Left renal cortex interstitium (tissue), 4 donors: ENCODE measurements at places on chromosomes 3 and 15. TPM values are rescaled to one million over a fixed set of nuclear protein-coding genes. Genes with fewer than 3 reads are reported as not detected.

Gene CYP11A1
- polyA plus RNA-seq = 1.8 TPM

Gene CPA3
- 0.45 TPM for polyA plus RNA-seq

Gene MNS1
- polyA plus RNA-seq = 27.6 TPM

Gene GOLGA6L7
- 0.23 TPM for polyA plus RNA-seq

Gene ARPP19
- polyA plus RNA-seq = 134 TPM

Gene HAPLN3
- polyA plus RNA-seq = 2.1 TPM

Gene C15orf61
- 8.4 TPM for polyA plus RNA-seq

Gene SERPINI1
- 54.0 TPM for polyA plus RNA-seq

Gene C3orf85
- 14.4 TPM for polyA plus RNA-seq

Gene CSK
- 51.3 TPM for polyA plus RNA-seq

Gene SLC2A2
- polyA plus RNA-seq = 11.7 TPM

Gene ARF4
- 227 TPM for polyA plus RNA-seq

Gene FANCD2
- 25.6 TPM for polyA plus RNA-seq

Gene CYP1A2
- 0.23 TPM for polyA plus RNA-seq

Gene EFHB
- polyA plus RNA-seq = 5.6 TPM

Gene EIF4E3
- 10.6 TPM for polyA plus RNA-seq

Gene TGM5
- polyA plus RNA-seq = not detected

Gene PAK6
- 5.6 TPM for polyA plus RNA-seq

Gene CRYGS
- 11.3 TPM for polyA plus RNA-seq

Gene IGSF11
- polyA plus RNA-seq = 3.9 TPM

Gene STAG1
- polyA plus RNA-seq = 48.9 TPM

Gene FAM43A
- 5.5 TPM for polyA plus RNA-seq

Gene BSN
- polyA plus RNA-seq = 1.0 TPM

Gene PAQR9
- polyA plus RNA-seq = 0.79 TPM

Gene LTF
- polyA plus RNA-seq = 2.5 TPM

Gene GCSAM
- polyA plus RNA-seq = 2.4 TPM

Gene RPL22L1
- 78.2 TPM for polyA plus RNA-seq

Gene P2RY12
- 1.2 TPM for polyA plus RNA-seq

Gene ROPN1
- 0.18 TPM for polyA plus RNA-seq

Gene GOLGA6L24
- not detected for polyA plus RNA-seq

Gene NR2F2
- polyA plus RNA-seq = 347 TPM

Gene TLR9
- polyA plus RNA-seq = 0.17 TPM

Gene RBMS3
- 14.1 TPM for polyA plus RNA-seq

Gene TTC21A
- 6.1 TPM for polyA plus RNA-seq

Gene ANKRD63
- polyA plus RNA-seq = 0.48 TPM

Gene ACOX2
- 42.2 TPM for polyA plus RNA-seq

Gene NMD3
- polyA plus RNA-seq = 54.2 TPM

Gene GP5
- 0.57 TPM for polyA plus RNA-seq

Gene EAF2
- polyA plus RNA-seq = 7.8 TPM

Gene GALNT15
- 2.1 TPM for polyA plus RNA-seq

Gene DNAH12
- 2.3 TPM for polyA plus RNA-seq

Gene SENP7
- polyA plus RNA-seq = 73.5 TPM

Gene ERC2
- 4.2 TPM for polyA plus RNA-seq

Gene PEX11A
- polyA plus RNA-seq = 18.9 TPM
